ENCODE measurements at places on chromosomes 7 and 10. TPM values are rescaled to one million over a fixed set of nuclear protein-coding genes. Genes with fewer than 3 reads are reported as not detected.

The ARHGAP22 gene
- total RNA-seq = 3.2 TPM

The DPYSL4 gene
- 45.9 TPM for total RNA-seq

The BICC1 gene
- 3.5 TPM for total RNA-seq

The SPDYE6 gene
- total RNA-seq = not detected

The NAT16 gene
- not detected for total RNA-seq

The CUBN gene
- 0.44 TPM for total RNA-seq

The AKR1C4 gene
- total RNA-seq = not detected

The CTTNBP2 gene
- 0.72 TPM for total RNA-seq

The RBM48 gene
- 13.7 TPM for total RNA-seq

The NOC3L gene
- 7.9 TPM for total RNA-seq

Measured in heart left ventricle (tissue), 16 donors.